Activated naive CD4-positive, alpha-beta T cell treated with anti-CD3 and anti-CD28 coated beads for 36 hours (primary cell): ENCODE measurements at places on chromosomes 5 and 9. TPM values are rescaled to one million over a fixed set of nuclear protein-coding genes. Genes with fewer than 3 reads are reported as not detected.

The ENC1 gene
- 0.86 TPM for total RNA-seq

DNA sequence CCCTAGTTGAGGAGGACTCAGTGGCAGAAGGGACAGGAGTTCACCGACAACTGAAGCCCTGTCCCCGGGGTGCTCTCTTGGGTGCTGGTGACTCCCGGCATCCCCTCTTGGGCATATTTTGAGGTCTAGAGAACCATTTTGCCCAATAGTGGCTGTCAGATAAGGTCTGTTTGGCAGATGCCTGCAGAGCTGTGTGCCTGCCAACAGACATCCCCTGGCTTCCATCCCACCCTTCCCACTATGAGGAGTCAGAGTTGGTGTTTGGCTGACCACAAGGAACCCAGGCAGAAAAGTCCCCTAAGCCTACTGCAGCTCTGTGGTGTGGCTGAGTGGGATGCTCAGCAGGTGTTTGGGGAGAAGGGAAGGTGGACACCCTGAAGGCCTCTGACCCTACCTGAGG is 207.0 kb downstream of the AUH start:
- no peak for DNase-seq

GRCh38 chr5:81750308-81751008 is 439 bp downstream of the SSBP2 start:
- DNase-seq: peak; percentile 25

- DNase-seq: peak; percentile 18
Measured at GRCh38 chr9:27485158-27485557, 38.9 kb upstream of the IFNK start.

- no peak for DNase-seq
Measured at GRCh38 chr5:171236651-171237050, 72.4 kb upstream of the TLX3 start.
